GM12891 (cell line): ENCODE measurements at places on chromosomes 12 and 14.

GRCh38 chr12:106204312-106204711 is 43.5 kb downstream of the CKAP4 start:
- no peak for DNase-seq

DNA sequence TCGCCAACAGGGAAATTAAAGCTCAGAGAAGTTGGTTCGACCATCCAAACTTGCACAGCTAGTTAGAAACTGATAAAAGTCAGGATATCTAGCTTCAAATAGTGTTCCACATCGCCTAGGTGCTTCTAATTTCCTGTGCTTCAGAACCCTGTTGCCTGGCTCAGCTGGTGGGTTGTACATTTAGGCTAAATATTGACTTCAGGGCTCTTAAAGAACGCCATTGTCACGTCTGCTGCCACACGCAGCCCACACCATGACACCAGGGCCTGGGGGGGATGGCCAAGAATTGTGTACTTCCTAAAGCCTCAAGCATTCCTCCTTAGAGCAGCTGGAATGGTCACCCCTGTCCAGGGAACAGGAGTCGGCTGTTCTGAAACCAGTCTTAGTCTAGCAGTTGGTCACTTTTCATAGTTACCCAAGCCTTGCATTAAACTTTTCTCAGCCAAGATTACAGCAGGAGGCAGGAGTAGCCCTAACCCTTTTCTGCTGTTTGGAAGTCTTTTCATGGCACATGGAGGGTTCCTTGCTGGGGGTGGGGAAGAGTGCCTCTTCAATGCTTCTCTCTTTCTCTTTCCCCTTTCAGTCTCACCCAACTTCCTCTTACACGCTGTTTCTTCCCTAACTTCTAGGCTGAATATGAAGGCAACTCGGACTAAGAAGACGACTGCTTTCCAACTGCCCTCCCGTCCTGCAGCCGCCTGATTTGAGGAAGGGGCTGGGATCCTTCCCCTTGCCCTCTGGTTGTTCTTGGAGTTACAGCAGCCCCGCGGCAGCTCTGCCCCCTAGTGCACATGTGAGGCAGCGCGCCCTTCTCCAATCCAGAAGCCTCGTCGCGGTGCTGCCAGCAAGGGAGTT is 17.1 kb downstream of the FOS start:
- DNase-seq: peak; percentile 51

DNA sequence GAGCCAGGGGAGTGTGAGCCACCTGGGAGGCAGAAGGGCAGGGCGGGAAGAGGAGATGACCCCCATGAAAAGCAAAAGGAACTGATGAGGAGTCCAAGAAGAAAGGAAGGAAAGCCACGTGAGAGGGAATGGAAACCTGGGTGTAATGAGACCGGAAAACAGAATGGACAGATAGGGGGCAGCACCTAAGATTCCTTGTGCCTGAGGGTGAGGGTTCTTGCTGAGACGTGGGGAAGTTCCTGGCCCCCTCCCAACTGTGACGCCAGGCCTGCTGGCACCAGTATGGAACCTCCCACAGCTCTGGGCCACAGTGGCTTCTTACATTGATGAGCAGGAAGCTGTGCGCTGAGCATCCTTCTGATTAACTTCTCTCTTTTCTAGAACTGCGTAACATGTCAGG is 30.8 kb downstream of the TTC7B start:
- no peak for DNase-seq

- DNase-seq: no peak
Measured at GRCh38 chr12:98352218-98352811, 163.1 kb upstream of the TMPO start.

DNA sequence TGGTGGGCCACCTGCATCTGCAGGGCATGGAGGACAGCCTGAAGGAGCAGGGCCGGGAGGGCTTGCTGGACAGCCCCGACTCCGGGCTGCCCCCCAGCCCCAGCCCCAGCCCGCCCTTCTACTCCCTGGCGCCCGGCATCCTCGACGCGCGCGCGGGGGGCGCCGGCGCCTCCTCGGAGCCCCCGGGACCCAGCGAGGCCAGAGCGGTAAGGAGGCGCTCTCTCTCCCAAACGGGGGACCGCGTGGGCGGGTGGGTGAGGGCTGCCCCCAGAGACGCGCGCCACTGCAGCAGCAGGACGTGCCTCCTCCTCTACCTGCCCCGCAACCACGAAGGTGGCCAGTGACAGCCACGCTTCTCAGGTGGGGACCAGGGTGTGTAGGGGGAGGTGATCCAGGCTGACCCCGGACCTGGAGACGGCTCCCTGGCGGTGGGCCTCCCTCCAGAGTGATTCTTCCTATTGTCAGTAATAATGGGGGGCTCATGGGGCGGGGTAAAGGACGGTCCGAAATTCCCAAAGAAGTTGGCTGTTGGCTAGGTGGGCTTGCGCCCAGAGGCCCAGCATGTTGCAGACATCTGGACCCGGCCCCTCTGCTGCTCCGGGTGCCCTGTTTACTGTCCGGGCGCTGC is 652 bp downstream of the RFLNA start:
- no peak for DNase-seq
